Stimulated activated CD4-positive, alpha-beta T cell treated with anti-CD3 and anti-CD28 coated beads, TNF-alpha, amount 100 ng/mL, for 24 hours (primary cell): ENCODE measurements at places on chromosomes 16 and 17.

DNA sequence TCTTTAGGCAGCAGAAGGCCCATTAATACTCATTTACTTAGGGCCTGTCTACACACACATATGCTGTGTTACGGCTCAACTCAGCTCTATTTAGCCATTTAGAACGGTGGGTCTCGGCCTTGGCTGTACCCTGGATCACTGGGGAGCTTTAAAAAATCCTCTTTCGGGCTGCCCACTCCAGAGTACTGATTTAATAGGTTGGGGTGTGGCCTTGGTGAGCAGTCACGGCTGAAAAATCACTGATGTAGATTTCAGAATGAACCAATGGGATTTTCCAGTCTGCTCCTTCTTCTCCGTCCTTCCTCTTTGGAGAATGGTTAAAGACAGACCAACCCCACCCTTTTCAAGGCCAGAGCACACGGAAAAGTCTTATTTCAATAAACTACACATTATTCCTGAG, 223.5 kb downstream of the CCDC182 start:
- DNase-seq, result no peak

DNA sequence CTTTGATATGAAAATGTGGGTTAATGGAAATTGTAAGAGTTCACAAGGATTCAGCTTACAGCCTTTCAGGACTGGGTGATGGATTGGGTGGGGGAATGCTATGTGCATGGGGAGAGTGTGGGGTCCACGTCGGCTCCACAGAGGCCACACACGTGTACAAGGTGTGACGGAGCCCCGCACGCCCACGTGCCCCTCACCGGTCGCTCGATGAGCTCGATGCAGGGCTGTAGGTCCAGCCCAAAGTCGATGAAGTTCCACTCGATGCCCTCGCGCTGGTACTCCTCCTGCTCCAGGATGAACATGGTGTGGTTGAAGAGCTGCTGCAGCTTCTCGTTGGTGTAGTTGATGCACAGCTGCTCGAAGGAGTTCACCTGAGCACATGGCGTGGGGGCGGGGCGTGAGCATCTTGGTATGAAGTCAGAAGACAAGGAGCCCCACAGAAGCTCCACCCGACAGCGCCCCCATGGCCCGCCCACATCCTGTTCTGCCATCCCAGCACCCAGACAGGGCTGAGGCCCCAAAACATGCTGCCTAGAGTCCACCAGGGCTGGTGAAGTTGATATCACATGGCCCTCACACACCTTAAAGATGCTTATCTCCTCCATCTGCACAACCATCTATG, 99.1 kb downstream of the MYH11 start:
- no peak for DNase-seq

DNA sequence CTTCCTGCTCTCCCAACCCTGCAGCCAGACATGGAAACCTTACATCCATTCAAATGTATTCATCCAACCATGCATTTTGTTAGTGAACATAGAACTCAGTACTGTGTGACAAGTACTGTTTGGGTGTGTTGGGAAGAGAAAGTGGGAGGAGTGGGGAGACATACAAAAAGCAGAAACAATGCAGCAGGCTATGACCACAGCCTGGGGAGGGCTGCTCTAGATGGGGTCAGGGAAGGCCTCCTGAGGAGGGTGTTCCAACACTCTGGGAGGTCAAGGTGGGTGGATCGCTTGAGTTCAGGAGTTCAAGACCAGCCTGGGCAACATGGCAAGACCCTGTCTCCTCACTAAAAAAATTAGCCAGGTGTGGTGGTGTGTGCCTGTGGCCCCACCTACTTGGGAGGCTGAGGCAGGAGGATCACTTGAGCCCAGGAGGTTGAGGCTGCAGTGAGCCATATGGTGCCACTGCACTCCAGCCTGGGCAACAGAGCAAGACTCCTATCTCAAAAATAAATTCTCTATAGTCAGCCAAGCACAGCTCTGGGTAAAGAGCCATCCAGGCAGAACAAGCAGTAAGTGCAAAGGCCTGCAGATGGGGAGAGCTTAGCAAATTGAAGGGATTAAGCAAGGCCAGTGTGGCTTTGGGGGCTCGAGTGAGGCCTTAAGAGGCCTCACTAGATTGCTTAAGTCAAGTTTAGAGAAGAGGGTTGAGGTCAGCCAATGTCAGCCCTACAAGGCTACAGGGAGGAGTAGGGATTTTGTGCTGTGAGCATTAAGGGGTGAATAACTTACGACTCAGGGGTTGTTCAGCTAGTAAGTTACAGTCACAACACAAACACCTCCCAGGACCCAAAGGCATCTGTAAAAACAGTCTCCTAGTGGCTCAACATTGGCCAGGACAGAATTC, 5.5 kb downstream of the SLC13A2 start:
- no peak for DNase-seq

DNA sequence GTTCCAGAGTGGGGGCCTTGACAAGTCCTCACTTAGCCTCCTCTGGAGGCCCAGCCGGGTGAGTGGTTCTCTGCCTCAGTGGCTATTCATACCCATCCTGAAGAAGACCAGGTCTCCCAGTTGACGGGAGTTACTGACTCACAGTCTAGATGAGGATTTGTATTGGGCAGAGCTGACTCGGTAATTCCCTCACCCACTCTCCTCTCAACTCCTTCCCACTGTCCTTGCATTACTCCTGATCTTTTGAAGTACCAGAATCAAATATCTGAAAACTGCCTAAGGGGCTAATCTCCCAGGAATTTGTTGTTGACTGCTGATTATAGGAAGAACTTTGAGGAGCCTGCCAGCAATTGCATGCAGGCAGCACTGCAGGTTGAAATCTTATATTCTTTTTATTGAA, 14.2 kb downstream of the SAP30BP start:
- no peak for DNase-seq

GRCh38 chr17:79075446-79075750, 774 bp downstream of the ENGASE start:
- DNase-seq, result no peak

- DNase-seq, result peak; percentile 42
These were observed 32.6 kb upstream of the TAC4 start for GRCh38 chr17:49880291-49881053.

GRCh38 chr17:80980397-80981061, 11.1 kb upstream of the CHMP6 start:
- DNase-seq, result no peak

DNA sequence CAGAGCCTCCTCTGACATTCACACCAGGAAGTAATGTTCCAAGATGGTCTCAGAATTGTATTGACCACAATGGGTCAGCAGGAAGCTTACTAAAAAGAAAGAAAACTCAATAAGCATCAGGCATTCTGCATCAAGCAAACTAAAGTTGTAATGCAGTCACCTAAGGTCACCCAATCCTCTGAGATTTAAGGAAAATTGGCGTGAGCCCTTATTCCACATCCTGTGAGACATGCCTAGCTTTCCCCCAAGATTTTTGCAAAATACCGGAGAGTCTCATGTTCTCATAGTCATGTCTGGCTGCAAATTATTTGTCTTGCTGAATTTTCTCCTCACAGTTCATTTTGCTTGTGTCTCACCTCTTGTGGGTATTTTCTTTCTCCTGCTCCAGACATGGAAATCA, 417.1 kb upstream of the SOX9 start:
- no peak for DNase-seq

- DNase-seq, result no peak
These were observed 44.9 kb downstream of the MBTD1 start for GRCh38 chr17:51214920-51215319.

- no peak for DNase-seq
These were observed 48.2 kb downstream of the RAP1GAP2 start for GRCh38 chr17:2844416-2844815.

DNA sequence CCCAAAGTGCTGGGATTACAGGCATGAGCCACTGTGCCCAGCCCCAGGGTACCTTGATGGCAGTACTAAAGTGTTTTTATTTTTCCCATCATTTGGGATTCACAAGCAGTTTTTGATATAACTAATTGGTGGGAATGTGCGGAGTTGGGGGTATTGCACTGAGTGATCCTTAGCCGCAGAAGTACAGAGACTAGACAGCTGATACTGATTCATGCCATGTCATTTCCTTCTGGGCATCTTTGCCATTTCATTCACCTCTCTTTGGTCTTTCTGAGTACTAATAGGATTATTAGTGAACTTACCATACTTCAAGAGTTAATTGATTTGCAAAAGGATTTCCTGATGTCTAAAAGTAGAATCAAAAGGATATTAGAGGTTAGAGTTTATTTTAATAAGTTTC, 9.7 kb downstream of the NMT1 start:
- DNase-seq, result no peak

- DNase-seq, result peak; percentile 11
These were observed 498 bp downstream of the LRRC37B start for GRCh38 chr17:32007463-32008298.

DNA sequence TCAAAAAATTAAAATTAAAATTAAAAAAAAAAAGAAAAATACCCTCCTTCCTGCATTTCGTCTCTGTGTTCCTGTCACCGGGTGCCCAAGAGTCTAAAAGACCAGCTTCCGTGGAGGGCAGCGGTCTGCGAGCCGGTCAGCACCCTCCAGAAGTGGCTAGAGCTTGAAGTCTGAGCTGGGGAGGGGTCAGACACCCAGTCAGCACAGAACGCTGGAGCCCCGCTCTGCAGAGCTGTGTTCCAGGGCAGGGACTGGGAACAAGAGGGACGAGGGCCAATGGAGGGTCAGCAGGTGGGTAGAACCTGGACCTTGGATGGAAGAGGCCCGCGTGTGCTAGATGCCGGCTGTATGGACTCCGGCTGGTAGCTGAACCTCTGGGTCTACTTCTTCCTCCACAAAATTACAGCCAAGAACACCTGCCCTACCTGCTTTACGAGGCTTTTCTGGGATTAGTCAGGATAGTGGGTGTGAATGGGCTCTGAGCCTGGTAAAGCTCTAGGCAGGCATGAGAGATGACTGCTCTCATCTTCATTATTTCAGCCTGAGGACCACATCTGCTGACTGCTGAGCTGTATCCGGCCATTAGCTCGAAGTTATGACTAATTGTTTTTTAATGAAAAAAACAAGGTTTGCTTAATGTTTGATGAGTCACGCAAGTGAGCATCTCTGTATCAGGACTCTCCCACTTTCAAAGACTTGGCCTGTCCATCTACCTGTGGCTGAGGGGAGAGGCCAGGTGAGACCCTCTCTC, 5.9 kb downstream of the TRPV1 start:
- DNase-seq, result no peak

- DNase-seq, result no peak
These were observed 206.1 kb downstream of the HAPSTR1 start for GRCh38 chr16:9297437-9298113.

DNA sequence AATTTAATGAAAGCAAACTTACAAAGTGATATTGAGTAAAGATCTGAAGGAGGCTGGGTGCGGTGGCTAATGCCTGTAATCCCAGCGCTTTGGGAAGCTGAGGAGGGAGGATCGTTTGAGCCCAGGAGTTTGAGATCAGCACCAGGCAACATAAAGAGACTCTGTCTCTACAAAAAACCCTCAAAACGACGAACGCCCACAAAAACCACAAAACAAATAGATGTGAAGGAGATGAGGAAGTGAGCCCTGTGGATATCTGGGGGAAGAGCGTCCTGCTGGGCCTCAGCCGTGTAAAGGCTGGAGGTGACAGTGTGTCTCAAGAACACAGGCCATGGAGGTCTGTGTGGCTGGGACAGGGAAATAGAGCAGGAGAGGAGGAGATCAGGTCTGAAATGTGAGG, 68.8 kb downstream of the ITFG1 start:
- no peak for DNase-seq

GRCh38 chr16:64077242-64077641, 1044.6 kb downstream of the CDH11 start:
- no peak for DNase-seq

DNA sequence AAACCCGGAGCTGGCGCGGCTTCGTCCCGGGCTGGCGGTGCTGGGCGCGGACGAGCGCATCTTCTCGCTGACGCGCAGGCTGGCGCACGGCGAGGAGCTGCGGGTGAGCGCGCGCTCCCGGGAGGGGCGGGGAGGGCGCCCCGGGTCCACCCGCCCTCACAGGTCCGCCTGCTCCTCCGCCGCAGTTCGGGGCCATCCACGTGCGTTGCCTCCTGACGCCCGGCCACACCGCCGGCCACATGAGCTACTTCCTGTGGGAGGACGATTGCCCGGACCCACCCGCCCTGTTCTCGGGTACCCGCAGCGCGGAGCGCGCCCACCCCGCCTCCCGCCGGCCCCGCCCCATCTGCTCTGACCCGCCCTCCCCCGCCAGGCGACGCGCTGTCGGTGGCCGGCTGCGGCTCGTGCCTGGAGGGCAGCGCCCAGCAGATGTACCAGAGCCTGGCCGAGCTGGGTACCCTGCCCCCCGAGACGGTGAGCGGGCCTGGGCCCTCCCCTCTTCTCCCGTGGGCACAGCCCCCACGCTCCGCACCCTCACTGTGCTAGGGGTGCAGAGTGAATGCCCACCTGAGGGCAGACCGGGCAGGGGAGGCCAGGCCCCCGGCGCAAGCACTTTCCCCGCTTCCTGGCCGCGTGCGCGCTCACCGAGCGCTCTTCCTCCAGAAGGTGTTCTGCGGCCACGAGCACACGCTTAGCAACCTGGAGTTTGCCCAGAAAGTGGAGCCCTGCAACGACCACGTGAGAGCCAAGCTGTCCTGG, 1.4 kb downstream of the HAGHL start:
- no peak for DNase-seq

GRCh38 chr17:55330344-55330933, 65.7 kb downstream of the HLF start:
- DNase-seq, result no peak

- no peak for DNase-seq
These were observed 238.3 kb upstream of the SDK2 start for GRCh38 chr17:73882590-73882989.

GRCh38 chr17:80270836-80271235, 10.2 kb downstream of the RNF213 start:
- DNase-seq, result no peak

DNA sequence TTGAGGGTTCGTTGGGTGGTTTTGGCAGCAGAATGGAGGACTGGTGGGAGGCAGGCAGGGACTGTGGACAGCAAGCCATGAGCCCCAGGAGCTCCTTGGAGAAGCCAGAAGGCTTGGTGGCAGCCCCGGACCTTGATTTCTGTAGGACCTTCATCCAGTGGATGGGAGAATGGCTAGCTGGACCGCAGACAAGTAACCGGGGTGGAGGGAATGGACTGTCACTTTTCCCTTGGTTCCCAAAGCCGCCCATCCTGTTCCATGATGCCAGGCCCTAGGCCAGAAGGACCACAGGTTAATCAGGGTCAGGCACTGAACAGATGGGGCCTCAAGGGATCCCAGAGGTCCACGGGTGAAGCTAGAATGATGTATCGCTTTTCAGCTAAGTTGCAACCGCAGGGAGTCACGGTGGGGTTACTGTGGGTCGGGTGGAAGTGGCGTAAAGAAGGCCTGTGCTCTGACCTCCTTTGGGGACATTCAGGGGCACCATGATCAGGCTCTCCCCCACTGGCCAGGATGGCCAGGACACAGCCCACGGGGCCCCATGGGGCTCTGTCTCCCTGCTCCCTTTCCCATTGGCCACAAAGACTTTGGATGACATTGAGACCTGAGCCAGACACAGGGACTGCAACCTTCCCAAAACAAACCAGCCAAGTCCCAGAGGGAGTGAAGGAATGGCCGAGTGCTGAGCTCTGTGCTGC, 66.9 kb upstream of the MRTFB start:
- DNase-seq, result no peak

- no peak for DNase-seq
These were observed 14.3 kb downstream of the RNF213 start for GRCh38 chr17:80274871-80275449.
